ENCODE measurements at places on chromosomes 2 and 18. TPM values are rescaled to one million over a fixed set of nuclear protein-coding genes. Genes with fewer than 3 reads are reported as not detected.

The C18orf32 gene
- 13.9 TPM for total RNA-seq

The CAMKMT gene
- 12.1 TPM for total RNA-seq

The CTDP1 gene
- total RNA-seq, result 29.1 TPM

The HOXD3 gene
- total RNA-seq, result 11.2 TPM

Data from thoracic aorta endothelial cell (primary cell).